Stimulated activated CD8-positive, alpha-beta memory T cell treated with anti-CD3 and anti-CD28 coated beads, Interleukin-7, amount 100 ng/mL, for 1 hour (primary cell): ENCODE measurements at places on chromosomes 6 and 20.

DNA sequence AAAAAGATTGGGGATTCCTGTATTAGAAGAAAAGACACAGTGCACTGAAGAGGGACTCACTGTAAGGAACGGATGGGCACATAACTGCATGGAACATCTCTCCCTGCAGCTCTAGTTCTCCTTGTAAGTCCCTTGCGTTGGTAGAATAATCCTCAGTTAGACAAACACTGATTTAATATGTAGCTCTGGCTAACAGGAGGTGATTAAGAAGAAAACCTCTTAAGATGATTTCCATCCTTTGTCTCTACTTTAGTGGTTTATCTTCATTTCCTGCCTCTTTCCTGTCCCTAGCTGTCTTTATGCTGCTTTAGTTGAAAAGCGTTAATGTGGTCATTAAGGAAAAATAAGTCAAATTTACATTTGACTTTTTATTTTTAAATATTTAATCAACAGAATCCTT lies 86.6 kb downstream of the SLC16A10 start:
- DNase-seq = no peak

- no peak for DNase-seq
Observed at GRCh38 chr6:168496997-168497331, 56.0 kb downstream of the SMOC2 start.

DNA sequence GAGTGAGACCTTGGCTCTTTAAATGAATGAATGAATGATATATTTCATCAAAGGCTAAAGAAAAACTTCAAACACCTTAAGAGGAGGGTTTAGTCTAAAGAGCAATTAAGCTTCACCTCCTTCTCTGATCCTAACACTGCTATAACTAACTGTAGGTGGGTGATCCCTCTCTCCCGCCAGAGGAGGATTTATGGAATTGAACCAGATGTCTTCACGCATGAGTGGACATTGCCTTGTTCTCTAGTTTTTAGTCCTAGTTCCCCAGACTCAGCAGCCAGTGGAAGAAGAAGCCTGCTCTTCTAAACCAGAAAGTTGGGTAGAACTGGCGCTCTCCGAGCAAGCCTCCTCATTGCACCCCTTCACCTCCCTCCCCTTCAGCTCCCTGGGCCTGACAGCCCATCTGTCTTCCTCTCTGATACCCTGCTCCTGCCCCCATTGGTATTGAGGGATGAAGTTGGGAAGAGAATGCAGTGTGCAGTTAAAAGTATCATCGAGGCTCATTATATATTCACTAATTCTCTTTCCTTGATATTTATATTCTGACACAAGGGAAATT lies 142.7 kb downstream of the ARID1B start:
- no peak for DNase-seq

- DNase-seq = no peak
Observed at GRCh38 chr6:13679996-13680395, 31.6 kb downstream of the RANBP9 start.

DNA sequence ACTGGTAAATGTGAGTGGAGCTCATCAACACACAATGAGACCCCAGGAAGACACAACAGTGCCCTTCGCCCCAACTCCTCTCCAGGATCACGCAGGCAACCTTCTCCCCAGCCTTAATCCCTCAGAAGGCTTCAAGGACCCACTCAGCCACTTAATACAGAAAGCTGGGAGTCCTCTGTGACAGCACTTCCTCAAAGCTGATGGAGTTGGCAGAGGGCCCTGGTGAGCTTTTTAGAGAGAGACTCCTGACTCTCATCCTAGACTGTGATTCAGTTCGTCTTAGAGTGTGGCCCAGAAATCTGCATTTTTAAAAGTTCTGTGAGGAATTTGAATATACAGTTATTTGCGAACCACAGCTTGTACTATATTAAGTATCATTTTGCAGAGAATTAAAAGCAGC lies 187.7 kb downstream of the UST start:
- no peak for DNase-seq

DNA sequence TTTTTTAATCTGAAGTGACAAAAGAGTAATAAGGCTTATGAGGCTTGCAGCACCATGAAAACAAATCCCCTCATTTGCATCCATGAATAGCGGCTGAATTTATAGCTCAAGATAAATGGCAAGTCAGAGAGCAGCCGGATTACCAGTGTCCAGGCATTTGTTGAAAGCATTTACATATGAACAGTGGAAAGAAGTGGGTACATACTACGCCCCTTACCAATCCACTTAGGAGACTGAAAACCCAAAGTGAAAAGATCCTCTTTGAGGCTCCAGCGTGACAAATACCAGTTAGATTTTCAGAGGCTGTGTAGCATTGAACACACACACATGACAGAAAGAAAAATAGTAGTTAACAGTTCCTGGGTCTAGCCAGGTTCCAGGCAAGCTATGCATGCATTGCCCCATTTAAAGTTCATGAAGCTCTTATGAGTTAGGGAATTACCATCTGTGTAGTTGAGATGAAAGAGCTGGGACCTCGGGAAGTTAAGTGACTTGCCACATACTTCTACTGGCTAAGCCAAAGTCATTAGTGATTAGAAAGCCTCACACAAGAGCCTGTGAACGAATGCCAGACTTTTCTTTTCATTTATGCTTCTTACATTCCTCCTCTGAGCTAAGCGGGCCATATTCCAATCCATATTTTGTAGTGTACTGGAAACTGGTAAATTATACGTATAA lies 28.3 kb upstream of the NHSL1 start:
- DNase-seq = no peak

GRCh38 chr20:64025826-64026412 lies 10.1 kb upstream of the C20orf204 start:
- no peak for DNase-seq

DNA sequence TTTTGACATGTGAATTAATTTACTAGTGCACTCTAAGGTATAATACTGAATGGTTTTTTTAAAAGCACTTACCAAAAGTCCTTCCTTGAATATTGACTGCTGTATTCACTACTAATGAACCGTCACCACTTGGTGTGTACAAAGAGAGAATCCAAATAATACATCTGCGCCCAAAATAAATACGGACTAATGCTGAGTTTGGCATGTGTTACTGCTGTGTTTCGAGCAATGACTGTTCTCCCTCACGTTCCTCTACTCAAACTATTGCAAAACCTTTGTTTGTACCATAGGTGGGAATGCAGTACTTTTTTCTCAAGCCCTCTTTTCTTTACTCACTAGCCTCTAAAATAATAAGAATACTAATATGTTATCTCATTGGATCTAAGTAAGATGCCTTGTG lies 305.5 kb downstream of the QKI start:
- no peak for DNase-seq

DNA sequence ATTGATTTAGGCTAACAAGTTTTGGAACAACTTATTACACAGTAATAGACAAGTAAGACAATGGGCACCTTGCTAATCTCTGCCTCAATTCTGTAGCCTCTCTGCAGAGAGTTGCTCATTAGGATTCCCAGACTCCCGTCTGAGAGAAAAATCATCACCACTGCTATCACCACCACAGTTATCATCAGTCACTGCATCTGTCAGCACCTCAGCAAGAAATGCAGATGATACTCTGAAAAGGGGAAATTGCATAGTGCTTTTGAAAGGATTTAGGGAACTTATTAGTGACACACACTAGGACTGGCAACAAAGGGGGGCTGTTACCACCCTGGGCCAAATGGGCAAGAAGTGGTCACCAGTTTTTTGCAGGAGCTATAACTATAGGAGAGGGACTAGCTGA lies 39.9 kb downstream of the FOXA2 start:
- no peak for DNase-seq

- DNase-seq = no peak
Observed at GRCh38 chr6:160238278-160238711, 20.3 kb downstream of the SLC22A2 start.

DNA sequence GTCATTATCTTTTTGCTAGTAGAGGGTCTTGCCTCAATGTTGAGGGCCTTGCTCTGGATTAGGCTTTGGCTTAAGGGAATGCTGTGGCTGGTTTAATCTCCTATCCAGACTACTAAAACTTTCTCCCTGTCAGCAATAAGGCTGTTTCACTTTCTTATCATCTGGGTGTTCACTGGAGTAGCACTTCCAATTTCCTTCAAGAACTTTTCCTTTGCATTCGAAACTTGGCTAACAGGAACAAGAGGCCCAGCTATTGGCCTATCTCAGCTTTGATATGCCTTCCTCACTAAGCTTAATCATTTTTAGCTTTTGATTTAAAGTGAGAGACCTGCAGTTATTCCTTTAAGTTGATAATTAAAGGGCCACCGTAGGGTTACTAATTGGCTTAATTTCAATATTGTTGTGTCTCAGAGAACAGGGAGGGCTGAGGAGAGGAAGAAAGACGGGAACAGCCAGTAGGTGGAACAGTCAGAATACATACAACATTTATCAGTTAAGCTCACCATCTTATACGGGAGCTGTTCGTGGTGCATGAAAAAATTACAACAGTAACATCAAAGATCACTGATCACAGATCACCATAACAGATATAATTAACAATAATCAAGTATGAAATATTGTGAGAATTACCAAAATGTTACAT lies 186.7 kb downstream of the PTPRK start:
- DNase-seq = no peak

DNA sequence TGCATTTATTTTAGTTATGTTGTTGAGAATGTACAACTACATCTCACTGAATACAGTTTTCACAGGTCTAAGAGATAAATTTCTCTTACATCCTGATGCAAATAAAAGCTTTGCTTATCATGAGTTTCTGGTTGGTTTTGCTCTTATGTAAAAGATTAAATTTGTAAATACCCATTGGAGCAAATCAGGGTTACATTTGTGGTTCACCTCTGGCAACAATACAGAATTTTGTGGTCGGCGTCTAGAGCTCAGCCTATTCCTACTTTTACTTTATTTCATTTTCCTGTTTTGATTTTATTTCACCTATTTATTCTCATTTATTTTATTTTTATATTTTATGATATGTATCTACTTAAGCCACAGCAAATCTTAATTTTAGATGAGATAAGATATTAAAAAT lies 271.9 kb upstream of the MARCKS start:
- DNase-seq = no peak

DNA sequence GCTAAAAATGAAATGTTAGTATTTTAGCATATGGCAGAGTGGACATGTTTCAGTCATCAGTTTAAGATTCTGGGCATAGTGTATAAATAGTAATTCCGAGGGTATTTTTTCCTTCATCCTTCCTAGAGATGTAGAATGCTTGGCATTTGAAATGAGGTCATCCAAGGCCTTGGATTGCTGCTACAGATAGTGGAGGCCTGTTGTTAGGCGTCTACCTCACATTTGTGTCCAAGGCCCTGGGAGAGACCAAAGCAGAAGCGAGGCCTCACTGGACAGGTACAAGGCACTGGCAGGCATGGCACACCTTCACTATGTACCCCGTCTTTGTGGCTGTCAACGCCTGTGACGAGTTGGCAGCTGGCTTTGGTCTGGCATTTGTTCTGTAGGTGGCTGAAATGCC lies 58.0 kb downstream of the DTD1 start:
- no peak for DNase-seq

DNA sequence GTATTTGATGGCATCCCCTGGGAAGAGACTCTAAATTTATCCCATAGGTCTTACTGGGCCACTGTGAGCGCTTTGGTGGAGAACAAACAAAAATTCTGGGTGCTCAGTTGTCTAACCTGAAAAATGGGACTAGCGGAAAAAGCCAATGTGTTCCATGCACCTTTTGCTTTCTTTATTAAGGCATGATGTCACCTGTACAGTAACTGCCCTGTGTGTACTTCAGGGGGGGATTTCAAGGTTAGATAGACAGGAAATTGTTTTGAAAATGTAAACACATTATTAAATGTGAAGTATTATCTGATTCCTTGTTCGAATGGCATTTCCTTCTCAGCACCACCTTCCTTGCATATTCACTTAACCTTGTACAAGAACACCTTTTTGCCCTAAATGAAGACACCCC lies 1.2 kb upstream of the EDN1 start:
- no peak for DNase-seq

GRCh38 chr6:169833258-169833794 lies 81.9 kb downstream of the ERMARD start:
- no peak for DNase-seq

DNA sequence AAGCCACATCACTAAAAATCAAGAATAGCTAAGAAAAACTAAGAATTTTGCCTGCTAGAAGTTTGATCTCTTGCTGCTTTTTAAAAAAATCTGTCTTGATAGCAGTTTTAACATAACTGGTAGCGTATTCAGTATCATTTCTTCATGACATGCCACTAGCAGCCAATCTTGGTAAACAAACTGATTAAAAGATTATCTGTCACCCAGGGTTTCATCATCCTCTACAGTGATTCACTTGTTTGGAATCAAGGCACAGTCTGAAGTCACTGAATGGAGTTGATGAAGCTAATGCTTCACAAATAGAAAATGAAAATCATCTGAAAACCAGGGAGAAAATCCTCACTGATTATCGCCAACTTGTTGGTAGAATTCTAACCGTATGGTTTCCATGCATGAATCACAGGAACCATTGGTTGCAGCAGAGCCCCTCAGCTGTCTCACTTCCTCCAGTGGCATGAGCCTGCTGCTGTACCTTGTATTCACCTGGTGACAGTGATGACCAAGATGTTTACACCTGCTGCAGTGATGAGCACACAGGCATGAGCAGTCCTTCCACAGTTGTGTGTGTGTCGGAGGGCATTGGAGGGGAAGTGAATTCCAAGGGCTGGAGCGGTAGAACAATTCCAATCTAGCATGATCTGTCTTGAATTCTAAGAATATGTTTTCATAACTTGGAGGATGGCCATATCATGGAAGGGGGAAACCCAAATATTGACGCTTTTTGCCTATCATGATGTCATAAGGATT lies 275.0 kb downstream of the KHDC1L start:
- DNase-seq = no peak

DNA sequence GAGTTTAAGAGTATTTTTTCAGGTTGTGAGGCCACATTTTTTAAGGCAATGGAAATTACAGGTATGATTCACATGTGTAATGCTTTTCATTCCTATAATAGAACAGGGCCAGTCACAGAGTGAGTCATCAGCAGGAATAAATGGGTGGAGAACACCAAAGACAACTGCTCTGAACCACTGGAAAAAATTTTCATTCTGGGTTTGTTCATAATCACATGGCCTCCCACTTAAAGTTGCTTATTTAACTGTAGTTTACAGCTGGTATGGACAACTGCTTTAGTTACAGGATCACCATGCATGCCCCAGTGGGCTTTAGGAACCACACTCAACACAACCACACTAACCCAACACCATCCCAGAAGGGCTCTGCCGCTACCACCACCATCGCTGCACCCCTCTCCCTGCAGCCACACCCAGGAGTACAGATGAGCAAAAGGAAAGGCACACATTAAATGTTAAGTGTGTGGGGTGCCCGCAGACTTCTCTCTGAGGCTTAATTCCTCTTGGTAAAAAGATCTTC lies 107.0 kb upstream of the DST start:
- no peak for DNase-seq
